Stimulated activated CD4-positive, alpha-beta T cell treated with anti-CD3 and anti-CD28 coated beads, Interleukin-4, amount 100 ng/mL, for 4 hours (primary cell): ENCODE measurements at places on chromosomes 16 and 17.

- no peak for DNase-seq
Observed at GRCh38 chr16:12153662-12154061, 177.1 kb downstream of the SNX29 start.

- no peak for DNase-seq
Observed at GRCh38 chr16:3764409-3764808, 47.1 kb upstream of the TRAP1 start.

GRCh38 chr17:74268558-74268957 is 5.5 kb upstream of the DNAI2 start:
- no peak for DNase-seq

DNA sequence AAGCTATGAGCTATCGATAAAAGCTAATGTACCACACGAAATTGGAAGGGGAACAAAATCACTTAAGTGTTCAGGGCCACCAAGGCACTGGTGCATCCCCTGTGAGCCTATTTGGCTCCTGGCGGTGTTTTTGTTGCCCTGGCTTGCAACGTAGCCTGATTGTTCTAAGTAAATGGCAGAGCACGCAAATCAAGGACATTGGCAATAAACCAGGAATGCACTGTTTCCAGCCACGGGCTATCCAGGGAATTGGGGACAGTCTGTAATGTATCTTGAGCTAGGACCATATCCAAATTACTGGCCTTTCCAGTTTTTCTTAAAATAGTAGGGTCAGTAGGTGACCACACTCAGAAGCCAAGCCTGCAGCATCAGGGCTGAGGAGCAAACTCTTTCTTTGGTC is 734.0 kb downstream of the MAF start:
- DNase-seq, result no peak

- DNase-seq, result no peak
Observed at GRCh38 chr16:12252616-12253015, 276.1 kb downstream of the SNX29 start.

GRCh38 chr17:5563456-5563855 is 20.9 kb downstream of the NLRP1 start:
- no peak for DNase-seq

DNA sequence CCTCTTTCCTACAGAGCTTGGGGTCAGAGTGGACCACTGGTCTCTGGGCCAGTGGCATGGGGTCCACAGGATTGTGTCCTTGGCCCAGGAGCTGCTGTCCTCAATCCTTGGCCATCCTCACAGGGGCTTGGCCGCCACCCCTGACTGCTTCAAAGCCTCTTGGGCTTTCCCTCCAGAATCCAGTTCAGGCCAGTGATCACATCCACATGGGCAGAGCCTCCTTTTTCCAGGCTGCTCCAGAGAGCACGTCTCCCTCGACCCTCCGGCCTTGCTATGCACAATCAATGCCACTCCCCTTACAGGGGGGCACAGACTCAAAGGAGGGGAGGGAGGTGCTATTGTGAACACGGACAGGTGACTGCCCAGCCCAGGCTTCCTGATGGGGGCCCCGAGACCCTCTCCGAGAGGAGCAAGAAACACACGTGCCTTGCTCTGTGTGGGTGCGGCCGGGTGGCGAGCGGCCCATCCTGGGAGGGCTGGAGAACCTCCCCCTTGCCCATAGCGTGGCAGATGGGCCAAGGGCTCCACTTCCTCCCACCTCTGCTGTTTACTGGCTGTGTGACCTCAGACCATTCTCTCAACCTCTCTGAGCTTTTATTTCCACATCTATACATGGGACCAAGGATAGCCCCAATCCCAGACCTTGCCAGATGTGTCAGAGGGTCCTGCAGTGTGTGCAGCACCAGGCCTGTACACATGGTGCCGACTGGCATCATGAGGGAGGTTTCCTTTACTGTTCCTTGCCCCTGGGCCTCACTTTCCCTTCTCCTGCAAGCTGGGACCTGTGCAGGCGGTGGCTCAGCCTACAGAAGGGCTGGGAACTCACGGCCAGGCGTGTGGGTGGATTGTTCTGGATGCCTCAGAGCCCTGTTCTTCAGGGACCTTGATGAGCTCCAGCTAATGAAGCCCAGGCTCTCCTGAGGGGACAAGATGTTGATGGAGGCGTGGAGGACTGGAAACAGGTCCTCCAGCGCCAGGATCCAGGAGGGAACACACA is 229.0 kb upstream of the GSE1 start:
- DNase-seq, result no peak

GRCh38 chr17:31562376-31562840 is 170.9 kb downstream of the RAB11FIP4 start:
- DNase-seq, result no peak

GRCh38 chr17:147796-148740 is 10.7 kb downstream of the SCGB1C2 start:
- no peak for DNase-seq

- no peak for DNase-seq
Observed at GRCh38 chr17:72862276-72862999, 230.1 kb downstream of the SLC39A11 start.

- DNase-seq, result no peak
Observed at GRCh38 chr16:87100306-87101058, 216.7 kb downstream of the C16orf95 start.

DNA sequence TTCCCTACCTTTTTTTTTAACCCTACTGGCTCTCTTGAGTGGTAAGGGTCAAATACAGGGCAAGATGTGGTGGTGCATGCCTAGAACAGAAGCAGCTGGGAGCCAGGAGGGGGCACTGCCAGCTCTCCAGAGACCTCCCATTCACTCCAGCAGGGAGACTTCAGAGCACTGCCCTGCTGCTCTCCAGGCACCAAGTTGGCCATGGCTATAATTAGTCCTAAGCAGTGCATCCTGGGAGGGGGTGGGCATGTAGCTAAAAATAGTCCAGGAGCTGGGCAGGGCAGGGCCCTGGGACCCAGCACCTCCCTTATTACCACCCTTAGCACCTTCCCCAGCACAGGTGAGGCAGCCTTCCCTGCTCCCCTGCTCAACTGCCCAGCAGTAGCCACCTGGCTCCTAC is 3.5 kb downstream of the CORO6 start:
- DNase-seq, result no peak

GRCh38 chr16:71367241-71367976 is 8.9 kb downstream of the CALB2 start:
- DNase-seq, result peak; percentile 10

DNA sequence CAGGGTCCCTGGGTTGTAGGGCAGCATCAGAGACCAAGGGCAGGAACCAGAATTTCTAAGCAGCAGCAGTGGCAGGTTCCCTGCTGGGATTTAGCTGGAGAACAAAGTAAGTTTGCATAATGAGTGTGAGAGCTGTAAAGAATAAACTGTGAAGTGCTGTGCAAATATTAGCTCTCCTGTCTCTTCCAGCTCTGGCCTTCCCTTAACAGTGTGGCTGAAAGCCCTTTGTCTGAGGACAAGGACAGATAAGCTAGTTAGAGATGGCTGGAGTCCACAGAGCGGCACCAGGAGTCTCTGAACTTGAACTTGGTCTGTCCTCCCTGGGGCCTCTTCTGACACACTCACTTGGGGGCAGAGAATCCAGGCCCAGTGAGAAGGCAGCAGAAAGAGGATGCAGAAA is 98.2 kb upstream of the WSCD1 start:
- no peak for DNase-seq

DNA sequence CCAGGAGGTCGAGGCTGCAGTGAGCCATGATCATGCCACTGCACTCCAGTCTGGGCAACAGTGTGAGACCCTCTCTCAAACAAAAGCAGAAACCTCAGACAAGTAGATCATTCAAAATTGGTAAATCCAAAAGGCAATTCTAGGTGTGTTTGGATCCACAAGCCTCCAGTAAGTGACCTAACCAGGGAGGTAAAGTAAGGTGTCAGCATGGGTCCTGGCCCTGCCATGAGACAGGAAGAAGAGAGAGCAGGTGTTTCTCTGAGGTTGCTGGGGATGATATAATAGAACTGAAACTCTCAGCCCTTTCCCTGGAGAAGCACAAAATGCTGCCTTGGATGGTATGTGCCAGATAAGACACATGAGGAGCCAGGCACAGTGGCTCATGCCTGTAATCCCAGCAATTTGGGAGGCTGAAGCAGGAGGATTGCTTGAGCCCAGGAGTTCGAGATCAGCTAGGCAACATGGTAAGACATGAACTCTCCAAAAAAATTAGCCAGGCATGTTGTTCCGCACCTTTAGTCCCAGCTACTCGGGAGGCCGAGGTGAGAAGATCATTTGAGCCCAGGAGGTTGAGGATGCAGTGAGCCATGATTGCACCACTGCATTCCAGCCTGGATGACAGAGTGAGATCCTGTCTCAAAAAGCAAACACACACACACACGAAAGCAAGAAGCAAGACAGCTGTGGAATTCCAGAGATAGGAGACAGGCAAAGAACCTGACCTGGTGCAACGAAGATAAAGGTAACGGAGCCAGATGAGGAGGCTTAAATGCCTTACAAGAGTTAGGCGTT is 6.5 kb downstream of the TM4SF5 start:
- DNase-seq, result no peak

- peak; percentile 78 for DNase-seq
Observed at GRCh38 chr17:76385892-76386786, 1.7 kb downstream of the SPHK1 start.

DNA sequence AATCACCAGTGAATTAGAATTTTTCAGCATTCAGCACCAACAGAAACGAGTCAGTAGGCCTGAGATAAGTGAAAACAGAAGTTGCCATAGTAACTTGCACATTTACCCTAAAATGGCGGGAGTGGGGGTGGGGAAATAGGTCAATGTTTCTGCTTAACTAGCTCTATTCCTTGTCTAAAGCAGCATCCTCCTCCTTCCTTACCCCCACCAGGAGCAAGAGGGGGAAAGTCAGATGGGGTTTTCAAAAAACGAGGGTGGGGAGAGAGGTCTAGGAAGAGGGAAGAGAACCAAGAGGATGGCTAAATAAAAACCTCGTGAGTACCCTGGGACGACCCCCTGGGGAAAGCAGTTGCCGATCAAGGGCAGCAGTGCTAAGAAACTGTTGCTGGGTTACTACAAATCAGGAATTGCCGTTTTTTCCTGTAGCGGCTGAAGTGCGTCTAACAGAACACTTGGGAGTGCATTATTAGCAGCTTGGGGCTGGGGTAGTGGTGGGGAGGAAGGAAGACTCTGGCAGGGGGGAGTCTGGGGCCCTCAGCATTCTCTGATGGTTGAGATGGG is 34.4 kb upstream of the MNT start:
- DNase-seq, result no peak

DNA sequence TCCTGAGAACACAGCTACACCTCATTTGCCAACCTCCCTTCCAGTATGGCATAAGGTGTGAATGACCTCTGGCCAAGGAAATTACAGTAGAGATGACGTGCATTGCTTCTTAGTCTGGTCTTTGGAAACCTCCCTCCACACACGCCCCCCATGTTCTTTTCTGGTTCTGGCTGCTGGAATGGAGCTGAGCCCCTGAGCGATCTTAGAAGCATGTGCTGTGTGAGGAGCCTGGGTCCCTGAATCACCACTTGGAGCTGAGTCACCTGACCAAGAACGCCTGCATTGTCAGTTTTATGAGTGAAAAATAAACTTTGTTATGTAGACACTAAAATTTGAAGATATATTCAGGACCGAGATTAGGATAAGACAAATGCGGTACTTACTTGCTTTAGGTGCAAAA is 51.4 kb downstream of the HS3ST3A1 start:
- no peak for DNase-seq

GRCh38 chr17:45003877-45004276 is 35.8 kb upstream of the C1QL1 start:
- DNase-seq, result no peak

GRCh38 chr16:24875466-24875865 is 29.7 kb downstream of the SLC5A11 start:
- no peak for DNase-seq

GRCh38 chr17:70655176-70655958 is 486.0 kb downstream of the KCNJ2 start:
- DNase-seq, result no peak

DNA sequence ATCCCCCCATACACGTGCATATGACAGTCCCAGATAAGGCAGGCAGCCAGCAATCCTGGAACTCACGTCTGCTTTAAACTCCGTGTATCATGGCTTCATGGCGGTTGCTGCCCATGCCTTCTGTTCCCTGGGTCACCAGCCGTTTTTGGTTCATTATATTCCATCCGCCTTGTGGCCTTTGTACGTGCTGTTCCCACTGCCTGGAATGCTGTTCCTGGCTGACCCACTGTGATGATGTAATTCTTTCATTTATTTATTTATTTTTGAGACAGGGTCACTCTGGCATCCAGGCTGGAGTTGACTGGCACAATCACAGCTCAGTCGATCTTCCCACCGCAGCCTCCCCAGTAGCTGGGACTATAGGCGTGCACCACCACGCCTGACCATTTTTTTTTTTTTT is 136.7 kb upstream of the GSE1 start:
- no peak for DNase-seq

- no peak for DNase-seq
Observed at GRCh38 chr17:59508999-59509625, 56.3 kb upstream of the DHX40 start.

DNA sequence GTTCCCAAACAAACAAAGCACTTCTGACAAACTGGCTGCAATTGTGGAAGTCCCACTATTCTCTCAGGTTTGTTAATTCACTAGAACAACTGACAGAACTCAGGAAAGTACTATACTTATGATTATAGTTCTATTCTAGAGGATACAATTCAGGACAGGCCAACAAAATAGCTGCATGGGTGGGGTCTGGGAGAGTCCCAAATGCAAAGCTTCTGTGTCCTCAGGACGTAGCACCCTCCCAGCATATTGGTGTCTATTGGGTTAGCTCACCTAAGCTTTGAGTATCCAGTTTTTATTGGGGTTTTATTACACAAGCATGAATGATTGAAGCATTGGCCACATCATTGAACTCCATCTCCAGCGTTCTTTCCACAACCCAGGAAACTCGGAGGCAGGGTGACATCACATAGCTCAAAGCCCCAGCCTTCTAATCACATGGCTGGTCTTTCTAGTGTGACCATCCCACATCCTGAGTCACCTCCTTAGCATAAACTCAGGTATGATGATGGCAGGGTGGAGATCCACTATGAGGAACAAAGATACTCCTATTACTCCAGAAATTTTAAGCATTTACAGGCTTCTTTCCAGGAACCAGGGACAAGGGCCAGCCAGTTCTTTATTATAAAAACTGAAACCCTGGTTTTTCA is 43.9 kb upstream of the CCNF start:
- DNase-seq, result no peak

DNA sequence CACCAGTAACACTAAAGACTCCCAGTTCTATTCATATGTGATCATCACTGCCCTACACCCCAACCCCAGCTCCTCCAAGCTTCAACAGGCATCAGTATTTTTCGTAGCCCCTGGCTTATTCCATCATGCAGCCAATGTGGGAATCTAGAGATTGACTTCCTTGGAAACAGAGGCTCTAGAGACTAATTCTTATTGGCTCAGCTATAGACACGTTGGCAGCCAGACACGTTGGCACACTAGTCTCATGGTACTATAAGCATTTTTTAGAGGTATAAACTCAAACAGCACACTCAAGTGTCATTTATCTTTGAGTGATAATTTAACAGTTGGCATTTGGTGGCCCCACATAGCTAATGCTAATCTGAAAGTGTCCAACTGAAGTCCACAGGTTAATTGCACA is 44.4 kb upstream of the CDR2 start:
- no peak for DNase-seq

GRCh38 chr16:6573577-6573976 is 759.1 kb upstream of the RBFOX1 start:
- DNase-seq, result no peak

GRCh38 chr17:52030052-52030451 is 128.5 kb downstream of the CA10 start:
- DNase-seq, result no peak
